Bronchial epithelial cell (primary cell): ENCODE measurements at places on chromosomes 4 and X.

- no peak for DNase-seq
These were observed 59.1 kb upstream of the USP9X start for GRCh38 chrX:41025926-41026701.

- DNase-seq = peak; percentile 64
These were observed 183.5 kb downstream of the PCDH7 start for GRCh38 chr4:30903502-30904214.

GRCh38 chr4:114512595-114513295 lies 85.9 kb upstream of the UGT8 start:
- peak; percentile 94 for DNase-seq

- no peak for DNase-seq
These were observed 247.9 kb downstream of the ARHGAP24 start for GRCh38 chr4:85722807-85723206.

GRCh38 chr4:174005422-174005821 lies 278.0 kb downstream of the FBXO8 start:
- DNase-seq = no peak

DNA sequence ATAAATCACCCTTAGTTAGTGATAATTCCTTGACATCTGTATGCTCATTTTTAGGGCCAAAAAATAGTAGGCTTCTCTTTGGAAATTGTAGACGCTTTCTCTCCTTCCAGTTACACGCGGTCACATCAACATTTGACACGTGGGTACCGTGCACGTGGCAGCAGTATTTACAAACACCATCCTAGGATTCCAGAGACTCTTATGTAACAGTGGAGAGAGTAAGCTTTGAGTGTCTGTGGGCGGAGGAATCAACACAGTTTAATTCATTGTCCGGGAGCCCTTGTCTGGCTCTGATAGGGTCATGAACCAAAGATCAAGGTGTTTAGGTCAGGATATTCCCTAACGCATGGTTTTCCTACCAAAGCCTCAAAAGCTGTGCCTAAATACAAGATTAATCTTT lies 12.2 kb downstream of the TET2 start:
- peak; percentile 35 for DNase-seq

- DNase-seq = no peak
These were observed 73.3 kb downstream of the PSAPL1 start for GRCh38 chr4:7361280-7361895.
